ENCODE measurements at places on chromosomes 1 and 21.

DNA sequence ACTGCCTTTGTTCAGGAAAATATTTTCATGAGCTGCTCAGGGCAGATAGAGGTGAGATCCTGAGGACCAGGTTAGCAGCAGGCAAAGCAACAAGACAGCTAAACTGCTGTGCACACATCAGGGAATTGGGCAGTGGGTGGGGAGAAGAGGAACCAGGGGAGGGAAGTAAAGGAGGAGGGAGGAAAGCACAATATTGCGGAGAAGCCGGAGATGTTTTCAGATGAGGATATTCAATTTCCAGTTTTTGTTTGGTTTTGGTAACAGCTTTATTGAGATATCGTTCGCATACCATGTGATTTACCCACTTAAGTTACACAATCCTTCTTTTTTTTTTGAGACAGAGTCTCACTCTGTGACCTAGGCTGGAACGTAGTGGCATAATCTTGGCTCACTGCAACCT is 34.5 kb downstream of the EPHA10 start:
- DNase-seq, result no peak

DNA sequence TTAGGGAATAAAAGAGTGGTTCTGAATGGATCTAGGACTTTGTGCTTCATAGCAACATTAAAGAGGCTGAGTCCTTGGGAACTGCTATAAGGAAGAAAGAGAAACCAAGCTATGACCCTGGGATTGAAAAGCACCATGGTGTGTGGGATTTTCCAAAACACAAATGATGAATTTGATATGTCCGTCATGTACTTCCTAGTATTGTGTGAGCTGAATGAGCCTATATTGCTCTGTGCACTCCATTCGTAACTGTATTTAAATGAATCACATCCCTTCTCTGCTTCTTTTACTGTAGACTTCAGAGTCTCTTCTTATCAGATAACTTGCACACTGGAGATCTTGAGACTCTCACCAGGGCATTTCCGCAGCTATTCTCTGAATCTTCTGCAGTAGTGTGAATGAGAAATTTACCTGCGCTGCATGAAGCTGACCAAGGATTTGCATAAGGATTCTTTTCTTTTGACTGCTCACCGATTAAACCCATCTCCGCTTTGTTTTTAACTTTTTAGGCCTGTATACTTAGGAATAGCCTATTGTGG is 23.1 kb upstream of the OR10J4 start:
- DNase-seq, result no peak

- DNase-seq, result no peak
These were observed 41.2 kb downstream of the UBE2G2 start for GRCh38 chr21:44760376-44760775.

GRCh38 chr1:227893300-227893948 is 54.3 kb downstream of the WNT9A start:
- DNase-seq, result no peak

DNA sequence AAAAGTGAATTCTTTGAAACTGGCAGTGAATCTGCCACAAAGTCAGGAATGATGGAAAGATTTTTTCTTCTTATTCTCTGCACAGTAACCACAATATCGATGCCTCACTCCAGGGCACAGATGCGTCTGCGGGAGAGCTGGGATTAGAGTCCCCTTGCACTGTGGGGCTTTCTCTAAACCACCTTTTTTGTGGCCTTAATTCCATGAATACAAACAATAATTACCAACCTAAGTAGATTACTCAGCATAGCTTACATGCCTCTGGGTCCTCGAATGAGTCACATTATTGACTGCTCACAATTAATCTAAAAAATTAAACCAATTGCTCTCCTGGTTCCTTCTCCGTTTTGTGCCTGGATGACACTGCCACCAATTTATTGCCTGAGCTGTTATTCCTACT is 125.8 kb downstream of the KAZN start:
- DNase-seq, result no peak

DNA sequence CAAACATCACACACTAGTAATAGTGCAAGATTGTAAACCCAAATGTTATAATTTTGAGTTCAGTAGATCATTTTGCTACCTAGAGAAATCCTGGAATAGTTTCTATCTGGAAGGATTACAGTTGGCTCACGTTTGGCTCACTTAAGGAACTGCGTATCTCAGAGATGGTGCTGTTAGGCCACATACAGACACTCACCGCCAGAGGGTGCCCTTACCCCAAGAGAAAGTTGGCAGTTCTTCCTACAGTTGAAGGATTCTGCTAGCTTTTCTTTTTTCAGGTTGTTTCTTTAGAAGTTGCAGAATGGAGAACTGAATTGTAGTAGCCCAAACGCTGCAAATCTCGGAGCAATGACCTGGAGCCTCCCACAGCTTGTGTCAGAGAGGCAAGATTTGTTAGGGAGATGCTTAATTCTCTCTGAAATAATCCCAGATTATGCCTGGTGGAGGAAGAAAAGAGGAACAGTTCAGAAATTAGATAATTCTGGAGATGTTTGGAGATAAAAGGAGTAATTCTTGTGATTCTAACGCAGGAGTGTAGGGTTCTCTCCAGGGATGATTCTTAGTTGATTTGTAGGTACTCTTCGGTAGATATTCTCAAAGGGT is 87.9 kb upstream of the PAPPA2 start:
- peak; percentile 10 for DNase-seq

- DNase-seq, result peak; percentile 30
These were observed 309 bp downstream of the NSL1 start for GRCh38 chr1:212791261-212791675.

DNA sequence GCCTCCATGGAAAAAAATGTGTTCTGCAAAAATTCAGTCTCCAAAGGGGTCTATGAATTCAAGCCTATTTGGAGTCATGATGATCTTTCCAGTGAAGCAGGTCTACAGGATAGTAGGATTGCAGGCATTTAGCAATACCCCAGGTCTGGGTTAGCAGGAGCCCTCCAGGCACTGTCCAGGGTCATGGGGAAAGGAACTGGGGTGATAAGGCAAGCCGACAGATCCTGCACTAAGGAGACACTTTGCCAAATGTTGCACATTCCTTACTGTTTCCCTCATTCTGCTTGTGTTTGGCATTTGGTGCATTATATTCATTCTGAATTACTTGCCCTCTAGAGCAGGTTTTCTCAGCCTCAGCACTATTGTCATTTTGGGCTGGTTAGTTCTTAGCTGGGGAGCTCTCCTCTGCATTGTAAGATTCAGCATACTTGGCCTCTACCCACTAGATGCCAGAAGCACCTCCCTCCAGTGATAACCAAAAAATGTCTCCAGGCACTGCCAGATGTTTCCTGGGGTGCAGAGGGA is 333.3 kb upstream of the PLXNA2 start:
- no peak for DNase-seq

DNA sequence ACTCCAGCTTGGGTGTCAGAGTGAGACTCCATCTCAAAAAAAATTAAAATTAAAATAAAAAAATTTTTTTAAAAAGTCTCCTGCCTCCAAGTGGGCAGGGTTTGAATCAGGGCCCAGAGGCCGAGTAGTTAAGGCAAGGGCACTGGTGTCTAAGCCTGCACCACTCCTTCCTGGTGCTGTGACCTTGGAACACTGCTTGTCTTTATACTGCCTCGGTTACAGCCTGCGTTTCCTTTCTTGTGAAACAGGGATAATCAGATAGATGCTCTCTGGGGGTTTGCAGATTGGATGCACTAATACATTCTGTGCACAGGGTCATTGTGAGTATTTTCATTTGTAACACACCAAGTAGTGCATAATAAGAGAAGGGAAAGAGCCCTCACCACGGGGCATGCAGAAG is 58.4 kb upstream of the EFHD2 start:
- DNase-seq, result no peak
